ENCODE measurements at places on chromosomes 3 and 15. TPM values are rescaled to one million over a fixed set of nuclear protein-coding genes. Genes with fewer than 3 reads are reported as not detected.

- DNase-seq, result no peak
- peak overlapping the region; percentile 1 for H3K27ac ChIP-seq
- peaks cover 84% of the 10 kb centered on the region for H3K4me1 ChIP-seq
- H3K4me3 ChIP-seq, result no peak overlapping the region
- H3K27me3 ChIP-seq, result no peaks in the 10 kb centered on the region
These were observed 94.1 kb downstream of the ITPR1 start for GRCh38 chr3:4587061-4587837.

GRCh38 chr3:169945313-169945712 is 21.3 kb upstream of the SEC62 start:
- peak overlapping the region; percentile 93 for H3K27ac ChIP-seq
- peaks cover 93% of the 10 kb centered on the region for H3K4me1 ChIP-seq
- peak overlapping the region; percentile 68 for H3K4me3 ChIP-seq
- H3K27me3 ChIP-seq, result no peaks in the 10 kb centered on the region
- peak; percentile 54 for DNase-seq

CCR2 gene
- total RNA-seq, result 0.16 TPM

- no peaks in the 10 kb centered on the region for H3K27me3 ChIP-seq
- H3K27ac ChIP-seq, result no peak overlapping the region
- H3K4me1 ChIP-seq, result peaks cover 11% of the 10 kb centered on the region
- H3K36me3 ChIP-seq, result no peaks in the 10 kb centered on the region
These were observed 324.0 kb downstream of the DIPK2A start for GRCh38 chr3:144295613-144296012.

GRCh38 chr15:33126559-33127290 is 67.8 kb downstream of the FMN1 start:
- peaks cover 5% of the 10 kb centered on the region for H3K27me3 ChIP-seq
- H3K27ac ChIP-seq, result no peak overlapping the region
- DNase-seq, result no peak
- H3K4me1 ChIP-seq, result peaks cover 11% of the 10 kb centered on the region
- no peak overlapping the region for H3K4me3 ChIP-seq

GRCh38 chr3:70731046-70731445 is 418.6 kb upstream of the MDFIC2 start:
- H3K27me3 ChIP-seq, result peaks cover 4% of the 10 kb centered on the region
- no peak for DNase-seq
- H3K36me3 ChIP-seq, result no peaks in the 10 kb centered on the region
- no peaks in the 10 kb centered on the region for H3K4me1 ChIP-seq
- no peak overlapping the region for H3K4me3 ChIP-seq
- no peak overlapping the region for H3K27ac ChIP-seq

GOLGA6L10 gene
- total RNA-seq, result 1.4 TPM

- H3K4me3 ChIP-seq, result no peak overlapping the region
- H3K36me3 ChIP-seq, result no peaks in the 10 kb centered on the region
- H3K27ac ChIP-seq, result no peak overlapping the region
- DNase-seq, result no peak
These were observed 154.2 kb upstream of the TNIK start for GRCh38 chr3:171614318-171614921.

GABRB3 gene
- not detected for total RNA-seq

- H3K4me3 ChIP-seq, result no peak overlapping the region
- H3K36me3 ChIP-seq, result no peaks in the 10 kb centered on the region
- no peaks in the 10 kb centered on the region for H3K27me3 ChIP-seq
- H3K4me1 ChIP-seq, result no peaks in the 10 kb centered on the region
- no peak overlapping the region for H3K27ac ChIP-seq
These were observed 56.0 kb upstream of the FAM3D start for GRCh38 chr3:58722561-58722960.

RETNLB gene
- total RNA-seq, result not detected

DNA sequence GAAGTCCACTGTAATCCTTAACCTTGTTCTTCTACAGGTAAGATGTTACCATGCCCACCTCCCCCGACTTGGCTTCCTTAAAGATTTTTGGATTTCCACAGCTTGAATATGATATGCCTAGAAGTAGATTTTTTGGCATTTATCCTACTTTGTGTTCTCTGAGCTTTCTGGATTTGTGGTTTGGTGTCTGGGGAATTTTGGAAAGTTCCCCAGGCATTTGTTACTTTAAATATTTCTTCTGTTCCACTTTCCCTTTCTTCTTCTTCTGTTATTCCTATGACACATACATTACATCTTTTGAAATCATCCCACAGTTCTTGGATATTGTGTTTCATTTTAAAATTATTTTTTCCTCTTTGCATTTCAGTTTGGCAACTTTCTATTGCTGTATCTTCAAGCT is 122.1 kb upstream of the TMEM108 start:
- H3K27ac ChIP-seq, result no peak overlapping the region
- H3K36me3 ChIP-seq, result no peaks in the 10 kb centered on the region
- no peak for DNase-seq
- H3K27me3 ChIP-seq, result no peaks in the 10 kb centered on the region
- no peaks in the 10 kb centered on the region for H3K4me1 ChIP-seq
- H3K4me3 ChIP-seq, result no peak overlapping the region

COL6A5 gene
- total RNA-seq, result not detected

CHRNB4 gene
- not detected for total RNA-seq

SPINT1 gene
- 8.6 TPM for total RNA-seq

SPTBN5 gene
- total RNA-seq, result 1.1 TPM

DNA sequence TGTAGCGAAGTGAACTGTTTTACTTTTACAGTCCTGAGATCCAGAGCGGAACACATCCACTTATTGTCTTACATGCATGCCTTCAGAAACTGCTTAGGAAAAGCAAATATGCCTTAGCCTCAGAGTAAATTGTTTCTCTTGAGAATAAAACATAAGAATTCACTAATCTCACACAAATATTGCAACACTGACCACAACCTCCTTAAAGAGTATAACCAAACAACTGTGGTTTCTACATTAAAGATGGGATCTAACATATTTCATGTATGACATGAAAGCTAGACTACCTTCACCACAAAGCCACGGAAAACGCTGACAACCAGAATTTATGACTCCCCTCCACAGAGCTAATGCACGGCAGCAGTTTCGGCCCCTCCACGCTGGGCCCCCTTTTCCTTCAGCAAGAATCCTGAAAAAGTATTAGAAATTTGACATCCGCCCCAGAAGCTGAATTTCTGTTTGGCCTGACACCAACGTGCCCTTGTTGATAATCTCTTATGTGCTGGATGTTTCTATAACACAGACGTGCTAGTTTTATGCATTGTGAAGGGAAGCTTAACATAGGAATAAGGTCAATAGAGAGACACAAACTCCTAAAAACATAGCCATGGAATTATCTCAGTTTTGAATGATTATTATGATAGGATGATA is 84.6 kb downstream of the GREM1 start:
- DNase-seq, result no peak
- peaks cover 18% of the 10 kb centered on the region for H3K27me3 ChIP-seq
- H3K4me3 ChIP-seq, result no peak overlapping the region

DNA sequence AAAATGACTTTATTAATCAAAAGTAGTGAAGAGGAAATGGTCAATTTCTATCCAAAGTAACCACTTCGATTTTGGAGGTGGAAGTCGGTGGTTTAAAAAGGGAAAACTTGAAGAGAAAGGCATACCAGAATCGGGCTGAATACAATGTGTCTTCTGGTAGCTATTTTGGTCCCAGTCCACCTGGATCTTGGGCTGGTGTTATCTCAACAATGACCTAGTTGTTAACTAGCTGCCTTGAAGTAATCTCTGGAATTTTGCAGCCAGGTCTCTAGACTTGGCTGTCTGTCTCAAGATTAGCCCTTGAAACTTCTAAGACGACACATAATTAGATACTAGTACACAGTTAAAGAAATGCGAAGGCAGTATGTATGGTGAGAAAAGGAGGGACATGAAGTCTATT is 409.8 kb downstream of the GRM7 start:
- no peaks in the 10 kb centered on the region for H3K36me3 ChIP-seq
- H3K27me3 ChIP-seq, result no peaks in the 10 kb centered on the region
- H3K4me1 ChIP-seq, result no peaks in the 10 kb centered on the region
- H3K27ac ChIP-seq, result no peak overlapping the region
- DNase-seq, result no peak

DNA sequence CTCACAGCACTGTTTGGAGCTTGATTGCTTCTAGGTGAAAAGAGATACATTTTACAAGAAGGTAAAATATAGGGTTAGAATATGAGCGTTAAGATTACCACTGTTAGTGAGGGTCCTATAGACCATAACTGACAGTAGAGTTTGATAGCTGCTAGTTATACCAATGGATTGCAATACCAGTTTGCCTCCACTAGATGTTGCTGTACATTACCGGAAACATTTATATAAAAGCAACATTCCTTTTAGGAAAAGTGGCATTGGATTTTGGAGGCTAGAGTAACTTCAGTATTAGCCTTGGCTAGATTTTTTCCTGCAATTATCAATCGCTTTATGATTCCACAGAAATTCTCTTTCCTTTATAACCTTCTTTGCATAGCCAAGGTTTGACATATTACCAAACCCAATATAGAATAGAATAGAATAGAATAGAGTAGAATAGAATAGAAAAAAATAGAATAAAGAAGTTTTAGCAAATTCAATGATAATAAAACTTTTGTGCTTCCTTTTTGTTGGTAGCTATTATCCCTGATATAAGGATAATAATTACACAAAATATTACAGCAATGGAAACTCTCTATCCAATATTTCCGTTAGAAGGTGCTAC is 1093.6 kb upstream of the ALCAM start:
- peaks cover 2% of the 10 kb centered on the region for H3K36me3 ChIP-seq
- H3K27me3 ChIP-seq, result no peaks in the 10 kb centered on the region
- H3K4me1 ChIP-seq, result no peaks in the 10 kb centered on the region
- DNase-seq, result no peak
